NT2/D1 (cell line): ENCODE measurements at places on chromosomes 7 and 10.

GRCh38 chr10:106577756-106578155 is 586.8 kb downstream of the SORCS1 start:
- no peak for DNase-seq

GRCh38 chr7:69412331-69413146 is 185.7 kb upstream of the AUTS2 start:
- no peak for DNase-seq

DNA sequence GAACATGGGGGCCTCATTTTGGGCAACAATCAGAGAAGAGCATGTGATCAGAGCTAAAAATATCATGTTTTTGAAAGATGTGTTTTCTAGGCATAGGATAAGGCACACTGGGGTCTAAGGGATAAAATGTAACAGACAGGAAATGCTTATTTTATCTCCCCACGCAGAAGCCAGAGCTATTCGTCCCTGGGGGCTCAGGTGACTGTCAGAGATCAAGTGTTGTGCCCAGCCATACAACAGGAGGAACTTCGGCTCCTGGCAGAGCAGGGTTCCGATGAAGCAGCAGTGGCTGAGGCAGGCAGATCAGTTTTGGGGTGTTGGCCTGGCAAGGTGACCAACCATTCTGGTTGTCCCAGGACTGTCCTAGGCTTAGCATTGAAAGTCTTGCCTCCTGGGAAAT is 15.2 kb downstream of the NPY start:
- no peak for DNase-seq

- no peak for DNase-seq
Measured at GRCh38 chr7:88692493-88692892, 67.0 kb upstream of the ZNF804B start.

GRCh38 chr10:78614744-78615143 is 454.0 kb upstream of the ZMIZ1 start:
- no peak for DNase-seq
